ENCODE measurements at places on chromosomes 12 and 14.

DNA sequence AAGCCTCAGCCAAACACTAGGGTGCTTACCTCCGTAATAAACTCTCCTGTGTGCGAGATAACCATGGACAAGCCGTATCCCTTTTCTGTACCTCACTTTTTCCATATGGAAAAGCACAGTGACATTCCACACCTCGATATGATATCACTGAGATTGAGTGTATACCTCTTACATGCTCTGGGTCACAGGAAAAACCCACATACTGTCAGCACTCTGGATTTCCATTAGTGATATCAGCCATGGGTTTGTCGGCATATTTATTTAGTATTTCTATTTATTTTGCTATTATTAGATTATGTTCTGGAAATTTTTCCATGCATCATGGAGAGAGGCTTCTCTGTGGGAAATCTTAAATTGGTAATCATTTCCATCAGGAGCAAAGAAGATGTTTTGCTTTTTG lies 28.0 kb upstream of the DAAM1 start:
- no peak for DNase-seq

DNA sequence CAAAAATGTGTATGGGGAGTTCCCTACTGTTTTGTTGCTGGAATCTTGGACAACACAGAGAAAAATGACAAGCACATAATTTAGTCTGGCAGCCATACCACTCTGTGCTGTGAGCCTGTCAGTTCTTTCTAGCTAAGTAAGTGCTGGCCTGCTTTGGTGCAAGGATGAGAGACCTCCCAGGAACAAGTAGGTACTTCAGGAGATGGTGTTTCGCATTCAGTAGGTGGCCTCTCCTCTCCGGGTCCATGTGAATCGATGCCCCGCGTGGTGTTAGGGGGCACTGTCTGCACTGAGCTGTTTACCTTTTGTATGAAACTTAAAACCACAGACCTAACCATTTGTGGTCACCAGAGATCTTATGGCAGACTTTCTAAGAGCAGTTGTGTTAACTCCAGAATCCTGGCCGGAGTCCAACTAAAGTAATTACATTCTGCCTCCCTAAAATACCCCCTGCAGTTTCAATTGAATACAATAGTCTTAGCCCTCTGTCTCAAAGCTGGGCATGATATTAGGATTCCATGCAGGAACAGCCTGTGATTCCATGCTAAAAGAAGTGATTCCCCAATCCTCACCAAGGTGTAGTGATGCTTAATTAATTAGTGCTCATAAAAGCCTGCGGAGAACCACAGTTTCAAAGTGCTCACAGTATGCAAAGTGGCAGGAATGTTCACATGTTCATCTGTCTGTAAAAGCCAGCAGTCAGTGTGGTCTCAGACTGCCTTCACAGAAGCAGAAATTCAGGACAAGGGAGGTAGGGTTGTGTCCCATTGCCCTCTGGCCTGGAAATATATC lies 64.2 kb downstream of the LLPH start:
- DNase-seq: no peak

DNA sequence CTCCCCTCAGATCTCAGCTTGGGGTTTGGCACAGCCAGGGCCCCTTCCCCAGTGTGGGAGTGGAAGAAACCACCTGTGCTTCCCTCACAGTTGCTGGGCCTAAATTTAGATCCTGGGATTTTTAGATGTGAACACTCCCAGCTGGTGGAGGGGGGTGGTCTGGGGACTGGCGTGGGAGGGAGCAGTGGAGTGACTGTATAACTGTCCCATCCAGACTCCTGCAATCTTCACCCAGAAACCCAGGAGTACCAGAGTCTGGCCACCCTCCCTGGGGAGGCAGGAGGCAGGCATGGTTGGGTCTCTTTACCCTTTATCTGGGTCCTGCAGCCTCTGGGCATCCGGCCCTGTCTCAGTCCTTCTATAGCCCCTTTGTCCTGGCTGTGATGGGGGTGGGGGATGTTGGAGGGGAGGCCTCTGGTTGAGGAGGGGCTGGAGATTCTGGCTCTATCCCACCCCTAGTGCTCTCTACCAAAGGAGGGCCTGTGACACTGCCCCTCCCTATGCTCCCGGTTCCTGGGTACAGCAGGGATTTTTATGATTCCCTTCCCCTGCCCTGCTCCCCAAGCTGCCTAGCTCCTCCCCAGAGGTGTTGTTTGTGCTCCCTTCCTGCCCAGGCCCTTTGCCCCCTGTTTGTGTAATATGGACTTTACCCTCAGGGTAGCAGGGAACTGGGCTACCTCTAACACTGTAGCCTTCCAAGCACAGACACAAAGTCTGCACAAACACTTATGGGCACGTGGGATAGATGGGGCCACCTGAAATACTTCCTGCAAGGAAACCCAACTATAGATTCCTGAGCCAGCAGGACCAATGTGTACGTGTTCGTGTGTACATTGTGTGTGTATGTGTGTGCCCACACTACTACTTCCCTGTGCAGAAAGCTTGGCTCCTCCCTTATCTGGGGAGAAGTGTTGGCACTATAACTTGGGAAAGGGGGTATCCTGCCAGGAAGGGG lies 1.7 kb downstream of the ERBB3 start:
- DNase-seq: no peak

DNA sequence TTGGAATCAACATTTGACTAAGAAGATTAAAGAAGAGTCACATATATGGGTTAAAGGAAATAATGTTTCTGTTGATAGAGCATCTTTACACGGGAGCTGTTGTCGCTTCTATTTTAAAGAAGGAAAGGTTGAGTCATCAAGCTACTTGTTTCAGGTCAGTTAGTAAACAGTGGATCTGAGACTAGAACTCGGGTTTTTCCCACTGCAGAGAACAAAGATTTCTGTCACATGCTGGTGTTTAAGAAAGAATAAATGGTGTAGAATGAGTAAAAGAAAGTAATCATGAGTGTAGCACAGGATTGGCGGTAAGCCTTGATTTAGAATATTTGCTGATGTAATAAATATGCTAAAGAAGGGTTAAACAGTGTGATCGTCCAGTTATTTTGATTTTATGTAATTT lies 455.5 kb downstream of the AEBP2 start:
- no peak for DNase-seq

GRCh38 chr12:6871052-6871957 lies 1.8 kb downstream of the SPSB2 start:
- no peak for DNase-seq
